ENCODE measurements at places on chromosomes 2 and 18.

- DNase-seq, result no peak
These were observed 155.9 kb downstream of the RAB3GAP1 start for GRCh38 chr2:135208016-135208415.

- no peak for DNase-seq
These were observed 80.2 kb downstream of the EFEMP1 start for GRCh38 chr2:55843096-55843993.

GRCh38 chr2:240595381-240596079 lies 9.0 kb downstream of the CAPN10 start:
- no peak for DNase-seq

GRCh38 chr2:203934041-203934492 lies 2.5 kb upstream of the ICOS start:
- DNase-seq, result no peak

GRCh38 chr2:225037415-225038230 lies 4.6 kb downstream of the DOCK10 start:
- no peak for DNase-seq

- DNase-seq, result peak; percentile 25
These were observed 11.4 kb downstream of the SNED1 start for GRCh38 chr2:241009601-241010530.

DNA sequence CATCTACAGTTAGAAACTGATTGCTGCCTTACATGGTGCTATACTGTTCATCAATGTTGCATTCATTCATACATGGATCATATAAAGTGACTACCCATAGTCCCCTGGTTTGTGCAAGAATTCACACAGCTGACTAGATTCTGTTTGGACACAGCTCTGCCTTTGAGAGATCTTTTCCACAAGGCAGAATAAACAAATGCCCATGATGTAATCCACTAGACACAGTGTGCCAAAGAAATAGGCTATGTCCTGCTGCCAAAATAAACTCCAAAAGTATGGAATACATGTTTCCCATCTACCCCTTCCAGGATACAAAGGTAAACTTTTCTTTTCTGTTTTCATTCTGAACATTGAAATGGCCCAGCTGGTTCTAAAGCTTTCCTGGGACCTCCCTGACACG lies 269.4 kb upstream of the CHAC2 start:
- DNase-seq, result no peak

- DNase-seq, result no peak
These were observed 79.8 kb downstream of the TNFRSF11A start for GRCh38 chr18:62404881-62405280.

DNA sequence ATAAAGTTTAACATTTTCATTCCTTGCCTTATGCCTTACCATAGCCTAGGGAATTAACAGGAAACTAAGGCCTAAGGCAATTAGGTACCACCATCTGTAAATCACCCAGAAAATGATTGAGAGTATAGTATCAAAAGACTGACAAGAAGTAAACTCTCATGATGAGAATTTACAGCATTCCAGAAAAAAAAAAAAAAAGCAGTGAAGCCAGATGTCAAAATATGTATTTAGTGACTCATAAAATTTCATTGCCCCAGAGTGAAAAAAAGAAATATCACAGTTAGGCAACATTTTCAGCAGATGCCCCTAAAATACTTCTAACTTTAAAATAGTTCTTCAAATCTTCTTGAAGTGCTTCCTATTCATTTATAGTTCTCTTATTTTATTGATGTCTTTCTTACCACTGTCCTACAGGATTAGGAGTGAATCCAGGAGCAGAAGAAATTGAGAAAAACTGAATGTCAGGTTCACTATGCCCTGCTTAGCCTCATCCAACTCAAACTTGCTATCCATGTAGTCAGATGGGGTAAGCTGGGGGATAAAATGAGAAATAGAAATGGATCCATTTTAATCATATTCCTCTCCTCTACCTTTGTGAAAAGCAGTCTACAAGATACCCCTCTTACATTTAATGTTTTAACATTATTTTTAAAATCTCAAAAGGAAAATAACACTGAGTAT lies 57.3 kb upstream of the TANK start:
- no peak for DNase-seq

GRCh38 chr2:109174214-109174613 lies 45.2 kb downstream of the SH3RF3 start:
- no peak for DNase-seq

GRCh38 chr2:158015428-158016076 lies 86.1 kb upstream of the UPP2 start:
- no peak for DNase-seq

DNA sequence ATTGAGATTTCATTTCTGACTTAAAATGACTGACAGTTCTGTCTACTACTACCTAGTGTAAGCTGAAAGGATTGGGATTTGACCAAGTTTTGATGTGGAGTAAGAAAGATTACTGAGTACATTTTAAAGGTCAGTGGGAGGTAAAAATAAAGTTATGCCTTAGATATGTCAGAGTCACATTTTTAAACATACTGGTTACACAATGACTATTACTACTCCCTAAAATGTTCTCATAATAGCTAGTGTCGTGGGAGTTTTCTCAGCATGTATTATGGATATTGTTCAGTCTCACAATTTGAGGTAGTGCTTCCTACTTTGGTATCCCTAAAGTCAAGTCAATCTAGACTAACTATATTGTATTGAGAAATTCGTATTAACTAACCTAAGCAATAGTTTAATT lies 1092.5 kb downstream of the LRP1B start:
- no peak for DNase-seq

DNA sequence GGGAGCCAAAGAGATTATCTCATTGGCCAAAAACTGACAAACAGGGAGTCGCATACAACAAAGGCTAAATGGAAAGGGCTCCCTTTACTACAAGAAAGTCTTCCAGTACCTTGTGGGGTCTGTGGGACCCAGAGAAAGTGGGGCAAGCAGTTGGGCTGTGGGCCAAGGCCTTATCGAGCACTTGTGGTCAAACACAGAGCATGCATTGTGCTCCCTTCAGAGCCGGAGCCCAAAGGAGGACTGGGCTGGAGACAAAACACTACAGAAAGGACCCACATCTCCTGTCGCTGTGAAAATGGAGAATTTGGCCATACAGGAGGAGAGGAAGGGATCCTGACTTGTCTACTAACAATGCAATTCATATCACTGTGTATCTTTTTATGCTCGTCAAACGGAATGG lies 37.1 kb upstream of the SLC1A4 start:
- no peak for DNase-seq

GRCh38 chr2:237361194-237362004 lies 52.6 kb downstream of the COL6A3 start:
- no peak for DNase-seq

GRCh38 chr2:1709946-1710560 lies 34.3 kb downstream of the PXDN start:
- no peak for DNase-seq

DNA sequence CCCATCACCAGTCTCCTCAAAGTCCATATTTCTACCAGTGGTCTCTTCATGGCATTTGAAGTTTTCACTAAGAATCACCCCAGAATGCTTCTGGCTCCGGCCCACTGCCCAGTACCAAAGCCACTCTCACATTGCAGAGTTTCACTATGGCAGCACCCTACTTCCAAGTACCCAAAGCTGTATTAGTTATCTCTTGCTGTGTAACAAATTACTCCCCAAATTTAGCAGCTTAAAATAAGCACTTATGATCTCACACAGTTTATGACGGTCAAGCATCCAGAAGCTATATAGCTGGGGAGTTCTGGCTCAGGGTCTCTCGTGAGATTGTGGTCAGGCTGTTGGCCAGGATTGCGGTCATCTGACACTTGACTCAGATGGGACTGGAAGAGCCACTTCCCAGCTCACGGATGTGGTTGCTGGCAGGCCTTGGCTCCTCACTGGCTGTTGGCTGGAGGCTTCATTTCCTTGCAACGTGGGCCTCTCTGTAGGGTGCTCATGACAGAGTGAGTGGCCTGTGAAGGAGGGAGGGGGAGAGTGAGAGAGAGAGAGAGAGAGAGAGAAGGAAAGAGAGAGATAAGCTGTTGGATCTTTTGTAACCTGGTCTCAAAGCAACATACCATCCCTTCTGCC lies 189.5 kb downstream of the CTIF start:
- no peak for DNase-seq

All from glomerular endothelial cell (primary cell).